Mesenchymal stem cell (in vitro differentiated cells and primary cell): ENCODE measurements at places on chromosomes 7 and 10.

DNA sequence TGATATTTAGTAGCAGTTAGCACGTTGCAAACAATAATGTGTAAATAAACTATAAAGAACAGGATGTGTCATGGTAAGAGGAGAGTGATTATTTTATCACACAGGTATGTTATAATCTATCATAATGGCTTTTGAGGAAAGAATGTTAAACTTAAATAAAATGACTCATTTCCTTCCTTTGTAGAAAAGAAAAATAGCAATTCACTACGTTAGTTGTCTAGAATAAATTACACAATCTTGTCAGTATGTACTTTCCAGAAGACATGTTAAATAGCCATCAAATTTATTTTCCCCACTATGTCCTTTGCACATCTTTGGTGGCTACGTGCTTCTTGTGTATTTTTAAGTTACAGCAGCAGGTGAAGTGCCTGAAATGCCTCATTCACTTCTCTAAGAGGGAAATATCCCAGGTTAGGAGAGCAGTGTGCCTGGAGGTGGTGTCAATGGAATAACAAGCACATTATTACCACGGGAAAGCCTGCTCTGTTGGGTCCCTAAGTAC is 133.8 kb downstream of the SEMA3A start:
- DNase-seq, result peak; percentile 49

GRCh38 chr10:133096616-133097269 is 9.0 kb downstream of the ADGRA1 start:
- DNase-seq, result no peak

DNA sequence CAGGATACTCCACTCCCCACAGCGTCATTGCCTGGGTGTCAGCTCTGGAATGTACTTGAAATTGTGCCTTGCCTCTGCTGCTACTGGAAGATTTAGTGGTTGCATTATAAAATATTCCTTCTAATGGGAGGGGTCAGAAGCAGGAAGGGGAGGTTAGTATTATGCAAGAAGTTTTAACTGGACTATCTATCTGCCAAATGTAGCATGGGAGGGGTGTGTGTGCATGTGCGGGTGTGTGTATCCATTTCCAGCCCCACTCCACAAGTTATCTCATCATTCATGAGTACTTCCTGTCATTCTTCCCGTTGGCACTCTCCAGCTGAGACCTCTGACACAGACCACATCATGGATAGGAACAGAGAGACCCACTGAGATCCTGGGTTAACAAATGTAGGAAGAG is 13.4 kb downstream of the MBL2 start:
- DNase-seq, result no peak

DNA sequence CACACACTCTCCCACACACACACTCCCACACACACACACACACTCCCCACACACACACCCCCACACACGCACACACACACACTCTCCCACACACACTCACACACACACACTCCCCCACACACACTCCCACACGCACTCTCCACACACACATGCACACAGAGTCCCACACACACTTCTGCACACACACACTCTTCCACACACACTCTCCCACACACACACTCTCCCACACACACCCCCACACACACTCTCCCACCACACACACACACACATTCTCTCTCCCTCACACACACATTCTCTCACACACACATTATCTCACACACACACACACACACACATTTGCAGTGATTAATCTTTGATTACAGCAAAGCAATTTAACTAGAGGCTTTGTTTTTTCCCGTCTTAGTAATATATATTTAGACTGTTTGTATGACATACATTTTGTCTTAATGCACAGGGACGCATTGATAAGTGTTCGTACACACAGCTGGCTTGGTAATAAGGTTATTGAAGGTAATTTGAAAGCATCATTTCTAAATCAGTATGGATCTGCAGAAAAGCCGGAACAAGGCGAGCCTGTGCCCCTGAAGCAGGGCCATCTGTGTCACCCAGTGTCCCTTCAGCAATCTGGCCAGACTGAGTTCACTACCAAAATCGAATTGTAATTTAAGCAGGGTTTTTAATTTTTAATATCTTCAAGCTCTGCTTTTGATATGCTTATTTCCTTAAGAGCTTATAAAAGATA is 69.9 kb upstream of the SH2B2 start:
- DNase-seq, result no peak

DNA sequence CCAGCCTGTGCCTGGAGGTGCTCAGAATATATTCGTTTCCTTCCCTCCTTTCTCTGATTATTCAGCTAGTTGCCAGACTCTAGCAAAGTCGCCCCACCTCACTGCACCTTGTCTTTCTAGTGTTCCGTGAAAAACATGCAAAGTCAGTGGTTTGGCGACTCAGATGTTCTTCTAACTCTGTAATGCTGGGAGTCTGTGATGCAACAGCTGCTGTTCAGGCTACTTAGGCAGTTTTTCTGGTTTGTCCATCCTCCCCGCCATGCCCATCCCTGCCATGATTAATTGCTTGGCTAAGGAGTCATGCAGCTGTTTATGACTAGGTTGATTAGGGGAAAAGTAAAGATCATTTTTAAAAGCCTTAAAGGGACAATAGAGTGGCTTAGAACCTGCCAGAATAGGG is 99.4 kb downstream of the MTPN start:
- DNase-seq, result peak; percentile 44

- peak; percentile 80 for DNase-seq
Observed at GRCh38 chr7:135620980-135621850, 41.1 kb upstream of the STMP1 start.

DNA sequence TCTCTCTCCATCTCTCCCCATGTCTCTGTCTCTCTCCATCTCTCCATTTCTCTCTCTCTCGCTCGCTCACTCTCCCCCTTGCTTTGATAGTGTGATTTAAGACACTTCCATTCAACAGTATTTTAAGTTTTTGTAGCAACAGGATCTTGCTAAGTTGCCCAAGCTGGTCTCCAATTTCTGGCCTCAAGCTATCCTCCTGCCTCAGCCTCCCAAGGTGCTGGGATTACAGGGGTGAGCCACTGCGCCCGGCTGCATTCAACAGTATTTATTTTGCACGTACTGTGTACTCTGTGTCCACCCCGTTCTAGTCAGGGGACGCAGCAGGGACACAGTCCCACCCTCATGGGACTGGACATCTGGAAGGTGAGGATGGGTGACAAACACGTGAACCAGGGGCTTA is 14.4 kb upstream of the PDGFA start:
- no peak for DNase-seq

- peak; percentile 41 for DNase-seq
Observed at GRCh38 chr10:22573820-22574569, 140.4 kb downstream of the PIP4K2A start.

DNA sequence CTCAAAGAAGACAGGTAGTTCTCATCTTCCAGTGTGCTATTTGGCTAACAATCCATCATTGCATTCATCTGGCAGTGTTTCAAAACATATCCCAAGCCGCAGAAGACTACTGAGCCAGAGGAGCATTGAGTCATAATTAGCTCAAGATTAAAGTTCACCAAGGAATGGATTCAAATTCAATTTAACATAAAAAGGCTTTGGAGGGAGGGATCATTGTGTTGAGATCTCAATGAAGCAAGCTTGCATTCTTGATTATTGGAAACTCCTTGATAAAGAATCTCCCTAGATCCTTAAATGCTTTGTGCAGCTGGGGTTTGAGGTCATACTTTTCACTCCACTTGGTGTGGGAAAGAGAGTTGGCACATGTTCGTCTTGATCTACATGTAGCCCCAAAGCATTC is 142.8 kb upstream of the SEMA3A start:
- no peak for DNase-seq

- no peak for DNase-seq
Observed at GRCh38 chr7:155489862-155490696, 32.1 kb downstream of the EN2 start.

GRCh38 chr7:149133028-149133710 is 7.0 kb upstream of the ZNF425 start:
- no peak for DNase-seq

DNA sequence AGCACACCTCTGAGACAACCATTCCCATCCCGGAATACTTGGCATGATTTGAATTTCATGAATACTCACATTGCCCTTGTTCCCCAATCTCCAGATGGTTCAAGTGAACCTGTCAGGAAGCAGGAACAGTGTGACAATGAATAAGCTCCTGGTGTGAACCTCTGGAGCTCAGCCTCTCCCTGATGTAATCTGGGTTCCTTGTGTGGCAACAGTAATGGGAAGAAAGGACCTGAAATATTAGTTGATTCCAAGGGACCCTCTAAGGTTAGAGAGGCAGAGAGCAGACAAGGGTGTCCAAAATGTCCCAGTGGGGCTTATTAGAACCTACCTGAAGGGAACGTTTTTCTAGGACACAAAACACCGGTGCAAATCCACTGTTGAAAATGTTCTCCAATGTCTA is 8.5 kb downstream of the OR2A7 start:
- DNase-seq, result peak; percentile 9

- DNase-seq, result no peak
Observed at GRCh38 chr10:119688033-119688508, 36.9 kb downstream of the BAG3 start.

- DNase-seq, result no peak
Observed at GRCh38 chr7:17699696-17700095, 240.6 kb downstream of the SNX13 start.
